ENCODE measurements at places on chromosomes 7 and 10.

GRCh38 chr10:28619455-28619854 is 57.9 kb upstream of the BAMBI start:
- no peak for DNase-seq

GRCh38 chr10:125091891-125092290 is 68.5 kb downstream of the CTBP2 start:
- no peak for DNase-seq

GRCh38 chr7:143487566-143487965 is 9.9 kb downstream of the TAS2R41 start:
- no peak for DNase-seq

GRCh38 chr7:18626086-18626485 is 130.5 kb downstream of the HDAC9 start:
- no peak for DNase-seq

- no peak for DNase-seq
These were observed 60.1 kb upstream of the SDK1 start for GRCh38 chr7:3240826-3241430.

DNA sequence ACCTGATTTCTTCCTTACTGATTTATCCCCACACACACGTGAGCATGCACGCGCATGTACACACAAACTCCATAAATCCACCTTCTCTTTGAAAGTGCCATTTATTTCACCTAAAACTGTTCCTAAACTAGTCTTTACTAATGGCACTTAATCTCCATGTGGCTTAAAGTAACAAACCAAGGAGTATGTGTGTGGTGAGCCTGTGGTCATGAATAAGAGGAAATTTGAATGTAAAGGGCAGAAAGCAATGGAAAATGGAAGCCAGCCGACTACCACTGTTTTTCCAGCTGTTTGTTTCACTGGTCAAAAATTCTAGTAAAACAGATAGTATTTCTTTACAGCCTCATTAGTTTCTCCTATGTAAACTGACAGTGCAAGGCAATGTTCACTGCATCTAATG is 23.8 kb downstream of the SEMA3C start:
- DNase-seq: no peak

DNA sequence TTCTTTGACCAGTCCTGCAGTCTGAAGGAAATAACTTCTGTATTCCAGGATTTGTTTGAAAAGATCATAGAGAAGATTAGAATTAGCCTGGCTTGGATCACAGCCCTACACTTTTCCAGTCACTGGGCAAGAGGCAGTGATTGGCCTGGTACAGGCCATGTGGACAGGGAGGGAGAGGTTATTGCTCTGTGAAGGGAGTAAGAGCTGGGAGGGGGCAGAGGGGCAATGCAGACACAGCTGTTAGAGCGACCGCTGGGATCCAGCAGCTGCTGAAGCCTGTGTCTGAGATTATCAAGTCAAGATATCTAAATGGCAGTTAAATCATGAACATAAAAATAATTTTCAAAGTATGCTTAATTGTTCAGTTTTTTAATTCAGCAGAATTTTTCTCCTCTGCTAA is 257.3 kb downstream of the SDK1 start:
- no peak for DNase-seq

GRCh38 chr7:95596198-95597063 is at the start of gene PDK4:
TSS of gene PDK4 (minus strand) at chr7:95596516. CDS start at chr7:95596293, 223 bp downstream.
- no peak for DNase-seq

- no peak for DNase-seq
These were observed 235.2 kb downstream of the TCERG1L start for GRCh38 chr10:131076356-131076755.

GRCh38 chr7:31071645-31072029 is 19.5 kb downstream of the ADCYAP1R1 start:
- no peak for DNase-seq

DNA sequence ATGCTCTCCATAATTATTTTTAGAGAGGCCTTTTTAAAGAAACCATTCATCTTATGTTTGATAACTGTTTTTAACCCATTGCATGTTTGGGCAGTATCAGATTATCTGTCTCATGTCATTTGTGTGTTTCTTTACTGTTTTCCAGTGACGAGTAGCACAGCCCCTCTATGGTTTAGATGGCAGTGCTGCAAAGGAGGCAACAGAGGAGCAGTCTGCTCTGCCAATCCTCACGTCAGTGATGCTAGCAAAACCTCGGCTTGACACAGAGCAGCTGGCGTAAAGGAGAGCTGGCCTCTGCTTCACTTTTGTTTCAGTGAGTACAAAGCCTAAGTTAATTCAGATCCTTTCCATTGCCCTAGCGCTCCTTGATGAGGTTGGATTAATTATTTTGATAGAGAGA is 80.4 kb upstream of the GARIN1A start:
- no peak for DNase-seq

DNA sequence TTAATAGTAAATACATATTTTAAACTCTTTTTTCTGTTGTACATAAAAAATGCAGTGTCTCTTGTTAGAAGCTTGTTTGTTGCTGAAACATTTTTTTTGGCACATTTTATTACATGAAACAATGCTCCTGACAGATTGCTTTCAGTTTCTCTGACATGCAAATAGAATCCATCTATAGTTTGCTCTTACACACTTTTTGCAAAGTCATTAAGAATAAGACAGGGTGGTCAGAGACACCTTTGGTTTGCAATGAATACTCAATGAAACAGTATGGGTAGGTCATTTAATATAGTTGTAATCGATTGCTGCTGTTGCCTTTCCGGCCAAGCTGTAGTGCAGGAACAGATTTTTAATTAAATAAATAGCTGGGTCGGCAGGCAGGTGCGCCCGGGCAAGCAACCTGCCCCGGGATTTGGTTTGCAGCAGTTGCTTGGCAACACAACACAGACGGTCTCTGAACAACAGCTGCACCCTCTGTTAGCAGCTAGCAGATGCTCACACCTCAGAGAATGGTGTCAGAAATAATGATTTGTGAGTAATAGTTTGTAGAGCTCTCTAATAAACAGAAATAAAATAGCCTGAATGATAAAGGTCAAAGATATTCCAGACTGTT is 115.7 kb upstream of the CACNA2D1 start:
- DNase-seq: no peak

GRCh38 chr10:30775779-30776591 is 146.4 kb upstream of the LYZL2 start:
- no peak for DNase-seq

DNA sequence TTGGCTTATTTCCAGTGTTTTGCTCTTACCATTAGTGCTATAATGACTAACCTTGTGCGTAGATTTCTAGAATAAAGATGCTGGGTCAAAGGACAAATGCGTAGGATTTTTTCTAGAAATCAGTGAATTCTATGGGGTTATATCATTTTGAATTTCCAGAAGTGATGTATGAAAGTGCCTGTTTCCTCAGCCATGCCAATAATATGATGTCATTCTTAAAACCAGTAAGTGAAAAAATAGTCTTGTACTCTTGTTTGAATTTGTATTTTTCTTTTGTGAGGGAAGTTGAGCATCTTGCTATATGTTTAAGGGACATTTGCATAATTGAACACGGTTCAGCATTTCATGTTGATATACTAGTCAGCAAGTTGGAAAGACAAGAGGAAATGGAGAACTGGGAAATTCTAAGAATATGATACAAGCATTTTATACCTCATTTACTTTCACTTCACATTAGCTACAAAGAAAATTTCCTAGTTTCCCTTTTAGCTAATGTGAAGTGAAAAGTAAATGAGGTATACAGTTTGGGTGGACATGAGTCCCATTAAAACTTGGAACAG is 3.8 kb upstream of the DNAH11 start:
- no peak for DNase-seq

DNA sequence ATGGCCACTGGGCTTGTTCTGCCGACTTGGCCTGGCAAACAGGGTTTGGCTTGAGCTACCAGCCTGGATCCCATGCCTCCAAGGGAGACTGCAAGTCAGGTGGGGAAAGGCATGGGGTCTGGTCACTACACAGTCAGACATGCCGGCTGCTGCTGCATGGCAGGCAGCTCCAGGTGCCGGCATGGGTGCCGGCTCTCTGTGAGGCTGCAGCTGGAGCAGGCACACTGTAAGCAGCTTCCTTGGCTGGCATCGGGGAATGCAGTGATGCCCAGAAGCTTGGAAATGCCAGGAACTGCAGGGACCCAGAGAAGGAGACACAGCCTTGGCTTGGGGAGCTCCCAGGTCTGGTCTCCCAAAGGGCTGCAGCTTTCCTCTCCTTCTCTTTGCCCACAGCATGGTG is 305.5 kb upstream of the NRG3 start:
- no peak for DNase-seq

GRCh38 chr10:100734295-100735086 is 10.9 kb upstream of the PAX2 start:
- DNase-seq: no peak

- peak; percentile 46 for DNase-seq
These were observed 737 bp downstream of the ZMIZ1 start for GRCh38 chr10:79069325-79070080.

DNA sequence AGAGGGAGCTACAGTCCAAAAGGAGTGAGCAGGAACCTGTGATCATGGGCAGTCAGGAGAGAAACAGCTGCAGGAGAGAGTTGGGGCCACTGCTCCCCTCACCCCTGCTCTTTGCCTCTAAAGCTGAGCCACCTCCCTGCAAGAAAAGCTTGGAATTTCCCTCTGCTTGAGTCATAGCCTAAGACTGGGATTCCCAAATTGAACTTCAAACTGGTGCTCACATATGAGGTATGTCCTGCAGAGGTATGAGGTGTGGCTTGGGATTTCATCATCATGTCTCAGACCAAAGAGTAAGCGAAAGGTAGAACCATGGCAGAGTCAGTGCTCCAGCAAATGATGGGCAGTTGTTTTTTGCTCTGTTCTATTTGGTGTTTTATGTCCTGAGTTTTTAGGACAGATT is 237.1 kb upstream of the NRP1 start:
- no peak for DNase-seq

GRCh38 chr10:124088915-124089314 is 4.5 kb downstream of the CHST15 start:
- no peak for DNase-seq

GRCh38 chr7:1559626-1560590 is 3.9 kb upstream of the TMEM184A start:
- DNase-seq: no peak

DNA sequence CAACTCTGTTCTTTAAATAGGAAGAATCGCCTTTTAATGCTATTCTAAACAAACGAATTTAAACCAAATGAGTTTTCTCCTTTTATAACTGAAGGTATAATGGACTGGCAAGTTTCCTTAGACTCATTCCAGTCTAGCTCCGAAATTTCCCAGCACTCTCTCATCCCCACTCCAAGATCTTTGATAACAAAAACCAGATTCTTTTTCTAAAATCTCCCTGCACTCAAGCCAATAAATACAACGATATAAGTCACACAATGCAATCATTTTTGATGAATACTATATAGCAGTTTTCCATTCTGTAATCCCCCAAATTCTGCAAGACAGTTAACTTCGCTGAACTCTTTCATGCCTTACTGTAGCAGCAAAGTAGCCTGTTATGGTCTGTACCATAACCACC is 1.9 kb downstream of the OGA start:
- no peak for DNase-seq

DNA sequence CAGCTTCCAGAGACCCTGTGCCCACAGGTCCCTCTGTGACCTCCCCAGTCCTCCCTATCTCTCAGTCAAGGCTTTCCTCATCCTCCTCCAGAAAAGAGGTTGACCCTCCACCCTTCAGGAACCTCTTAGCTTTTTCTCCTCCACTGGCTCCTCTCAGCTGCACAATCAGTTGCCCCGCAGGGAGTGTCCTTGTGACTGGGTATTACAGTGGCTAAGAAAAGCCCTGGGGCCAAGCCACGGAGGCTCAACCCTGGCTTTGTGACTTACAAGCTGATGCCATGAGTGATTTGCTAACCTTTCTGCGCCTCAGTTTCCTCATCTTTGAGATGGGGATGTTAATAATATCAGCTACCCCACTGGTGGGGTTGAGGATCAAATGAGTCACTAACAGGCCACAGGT is 66.4 kb upstream of the ZMIZ1 start:
- DNase-seq: no peak

DNA sequence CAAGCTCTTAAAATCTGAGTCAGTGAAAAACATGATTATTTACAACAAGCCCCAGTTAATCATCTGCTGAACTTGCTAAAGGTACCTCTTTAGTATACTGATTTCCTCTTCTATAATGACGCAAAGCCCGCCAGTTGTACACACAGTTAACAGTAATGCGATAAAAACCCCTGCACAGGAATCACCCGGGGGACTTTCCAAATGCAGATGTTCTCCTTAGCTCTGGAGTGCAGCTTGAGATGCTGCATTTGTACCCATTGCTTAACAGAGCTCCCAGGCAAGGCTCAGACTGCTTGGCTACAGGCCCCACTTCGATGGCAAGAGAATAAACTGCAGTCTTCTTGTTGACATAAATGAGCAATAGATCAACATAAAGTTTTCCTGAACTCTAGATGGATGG is 279.6 kb upstream of the HGF start:
- no peak for DNase-seq

DNA sequence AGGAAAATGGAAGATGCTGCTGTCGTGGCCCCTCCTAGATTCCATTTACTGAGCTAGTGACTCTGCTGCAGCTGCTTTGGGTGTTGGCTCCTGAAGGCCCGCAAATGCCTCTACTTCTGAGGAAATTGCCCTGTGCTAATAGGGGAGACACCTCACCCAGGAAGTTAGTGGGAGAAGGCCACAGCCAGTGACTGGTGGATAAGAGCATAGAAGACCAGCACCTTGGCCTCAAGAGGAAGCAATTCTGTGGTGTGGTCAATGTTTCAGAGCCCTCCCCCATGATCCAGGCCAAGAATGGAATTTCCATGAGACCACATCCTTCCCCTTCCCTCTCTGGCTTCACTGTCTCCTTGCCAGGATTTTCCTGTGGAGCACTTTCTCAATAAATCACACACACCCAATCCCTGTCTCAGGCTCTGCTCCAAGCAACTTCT is 25.0 kb upstream of the FZD1 start:
- DNase-seq: no peak

DNA sequence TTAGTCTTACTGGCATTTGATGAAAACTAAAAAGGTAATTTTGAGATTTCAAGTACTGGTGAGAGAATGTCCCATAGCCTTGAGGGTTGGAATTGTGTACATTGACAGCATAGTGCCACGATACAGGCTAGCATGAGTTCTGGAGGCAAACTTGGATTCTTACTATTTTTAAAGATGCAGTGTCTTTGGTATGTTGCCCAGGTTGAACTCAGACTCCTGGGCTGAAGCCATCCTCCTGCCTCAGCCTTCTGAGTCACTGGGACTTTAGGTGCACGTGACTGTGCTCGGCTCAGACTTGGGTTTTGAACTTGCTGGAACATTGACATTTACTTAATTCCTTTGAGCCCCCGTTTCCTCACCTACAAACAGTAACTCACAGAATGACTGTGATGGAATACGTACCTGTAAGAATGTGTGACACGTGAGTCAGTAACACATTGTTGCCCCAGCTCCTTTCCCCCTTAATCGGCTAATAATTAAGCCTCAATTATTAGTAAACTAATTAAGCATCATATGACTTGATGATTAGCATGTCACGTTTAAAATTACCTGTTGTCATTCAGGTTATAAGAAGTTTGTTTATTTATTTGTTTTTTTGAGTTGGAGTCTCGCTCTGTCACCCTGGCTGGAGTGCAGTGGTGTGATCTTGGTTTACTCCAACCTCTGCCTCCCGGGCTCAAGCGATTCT is 10.6 kb downstream of the DNAJB6 start:
- DNase-seq: peak; percentile 31

Measured in stimulated activated CD4-positive, alpha-beta T cell treated with anti-CD3 and anti-CD28 coated beads, Interleukin-1b, Interleukin-23, amount 100 ng/mL, for 4 hours (primary cell).